ENCODE measurements at places on chromosomes 13 and 19.

GRCh38 chr13:46864941-46865340 lies 31.9 kb downstream of the HTR2A start:
- no peak for DNase-seq

DNA sequence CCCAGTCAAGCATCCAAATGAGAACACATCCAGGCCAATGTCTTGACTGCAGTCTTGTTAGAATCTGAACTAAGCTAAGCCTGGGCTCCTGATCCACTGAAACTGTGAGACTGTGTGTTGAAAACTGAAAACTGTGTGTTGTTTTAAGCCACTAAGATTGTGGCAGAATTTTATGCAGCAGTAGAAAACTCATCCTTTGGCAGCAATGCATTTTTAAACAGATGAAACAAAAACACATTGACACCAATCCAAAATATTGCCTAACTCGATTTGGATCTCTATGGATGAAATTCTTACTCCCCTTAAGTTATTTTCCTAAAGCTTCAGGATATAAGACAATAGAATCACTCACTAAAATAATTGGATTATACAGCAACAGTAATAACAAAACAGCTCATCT lies 202.3 kb upstream of the KLF12 start:
- peak; percentile 4 for DNase-seq

- no peak for DNase-seq
Observed at GRCh38 chr19:41096353-41096752, 8.1 kb downstream of the CYP2A13 start.

GRCh38 chr13:93951951-93952350 lies 527.5 kb downstream of the DCT start:
- no peak for DNase-seq

DNA sequence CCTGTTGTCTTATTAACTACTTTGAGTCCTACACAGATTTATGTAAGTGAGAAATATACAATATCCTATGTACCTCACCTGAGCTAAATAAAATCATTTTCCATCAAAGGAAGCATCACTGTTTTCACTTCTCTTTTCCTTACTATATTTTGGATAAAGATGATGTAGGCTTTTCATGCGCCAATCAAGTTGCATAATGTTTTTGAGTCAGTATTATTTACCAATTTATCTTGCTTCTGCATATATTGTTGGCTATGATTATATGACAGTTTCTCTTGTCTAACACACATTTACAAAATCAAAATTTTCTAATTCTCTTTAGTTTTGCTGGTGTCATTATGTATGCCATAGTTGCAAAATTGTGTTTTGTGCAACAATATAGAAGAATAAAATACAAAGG lies 67.9 kb upstream of the FRY start:
- DNase-seq, result no peak

- peak; percentile 93 for DNase-seq
Observed at GRCh38 chr19:11089254-11090013, at the start of gene LDLR. LDLR (plus strand) TSS chr19:11089463; CDS start chr19:11089549, 86 bp downstream.

DNA sequence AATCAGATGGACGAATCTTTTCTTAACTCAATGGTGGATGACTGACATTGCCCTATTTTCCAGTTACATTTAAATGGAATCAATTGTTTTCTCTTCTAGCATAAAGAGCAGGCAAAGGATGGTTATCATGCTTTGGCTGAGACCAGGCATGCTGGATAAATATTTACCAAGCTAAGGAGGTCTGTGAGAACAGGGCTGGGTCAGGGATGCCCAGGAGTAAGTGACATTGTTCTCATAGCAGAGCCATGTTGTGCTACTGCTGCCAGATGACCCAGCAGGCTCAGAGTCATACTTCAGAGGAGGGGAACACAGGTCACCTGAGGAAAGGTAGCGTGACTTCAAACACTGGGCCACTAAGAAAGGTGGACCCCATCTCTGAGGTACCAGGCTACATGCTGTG lies 116.0 kb upstream of the RNF113B start:
- no peak for DNase-seq

GRCh38 chr19:12821761-12822160 lies 12.6 kb downstream of the RTBDN start:
- DNase-seq, result no peak

DNA sequence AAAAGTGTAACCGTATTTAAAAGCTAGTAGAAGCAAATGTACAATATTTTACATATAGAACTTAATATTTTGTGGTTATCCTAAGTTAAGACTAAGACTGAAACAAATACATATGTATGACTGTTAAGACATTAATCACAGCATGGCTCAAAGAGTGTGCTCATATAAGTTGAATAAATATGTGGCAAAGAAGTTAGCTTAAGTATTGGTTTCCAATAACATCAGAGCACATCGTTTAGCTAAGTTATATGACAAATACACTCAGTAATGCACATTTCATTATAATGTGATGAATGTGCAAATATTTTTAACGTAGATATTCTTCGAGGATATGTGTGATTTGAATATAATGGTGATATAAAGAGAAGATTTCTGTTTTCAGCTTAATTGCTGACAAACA lies 253.8 kb downstream of the SLITRK5 start:
- DNase-seq, result no peak

DNA sequence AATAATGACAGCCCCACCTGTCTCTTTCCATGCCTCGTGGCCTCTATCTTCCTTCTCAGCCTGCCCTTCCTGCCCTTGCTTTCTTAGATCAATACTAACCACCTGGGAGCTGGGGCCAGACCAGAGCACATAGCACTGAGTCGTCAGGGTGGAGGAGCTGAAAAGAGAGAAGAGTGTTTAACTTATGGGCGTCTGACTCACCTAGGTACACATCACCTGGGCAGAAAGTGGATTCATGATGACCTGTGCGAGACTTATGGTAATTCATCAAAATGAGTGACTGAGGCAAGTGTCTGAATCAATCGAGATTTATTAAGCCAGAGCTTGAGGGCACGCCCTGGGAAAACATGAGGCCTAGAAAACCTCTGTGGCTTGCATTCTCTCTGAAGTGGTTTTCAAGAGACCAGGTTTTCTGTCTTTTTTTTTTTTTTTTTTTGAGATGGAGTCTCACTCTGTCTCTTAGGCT lies 19.2 kb downstream of the CEACAM6 start:
- DNase-seq, result no peak

GRCh38 chr19:277131-277530 lies 14.1 kb downstream of the PLPP2 start:
- no peak for DNase-seq

- peak; percentile 20 for DNase-seq
Observed at GRCh38 chr13:73335210-73335609, 276.4 kb downstream of the KLF5 start.

- DNase-seq, result no peak
Observed at GRCh38 chr13:71632721-71633120, 234.3 kb downstream of the DACH1 start.

GRCh38 chr13:93730780-93731179 lies 504.2 kb downstream of the GPC6 start:
- no peak for DNase-seq

DNA sequence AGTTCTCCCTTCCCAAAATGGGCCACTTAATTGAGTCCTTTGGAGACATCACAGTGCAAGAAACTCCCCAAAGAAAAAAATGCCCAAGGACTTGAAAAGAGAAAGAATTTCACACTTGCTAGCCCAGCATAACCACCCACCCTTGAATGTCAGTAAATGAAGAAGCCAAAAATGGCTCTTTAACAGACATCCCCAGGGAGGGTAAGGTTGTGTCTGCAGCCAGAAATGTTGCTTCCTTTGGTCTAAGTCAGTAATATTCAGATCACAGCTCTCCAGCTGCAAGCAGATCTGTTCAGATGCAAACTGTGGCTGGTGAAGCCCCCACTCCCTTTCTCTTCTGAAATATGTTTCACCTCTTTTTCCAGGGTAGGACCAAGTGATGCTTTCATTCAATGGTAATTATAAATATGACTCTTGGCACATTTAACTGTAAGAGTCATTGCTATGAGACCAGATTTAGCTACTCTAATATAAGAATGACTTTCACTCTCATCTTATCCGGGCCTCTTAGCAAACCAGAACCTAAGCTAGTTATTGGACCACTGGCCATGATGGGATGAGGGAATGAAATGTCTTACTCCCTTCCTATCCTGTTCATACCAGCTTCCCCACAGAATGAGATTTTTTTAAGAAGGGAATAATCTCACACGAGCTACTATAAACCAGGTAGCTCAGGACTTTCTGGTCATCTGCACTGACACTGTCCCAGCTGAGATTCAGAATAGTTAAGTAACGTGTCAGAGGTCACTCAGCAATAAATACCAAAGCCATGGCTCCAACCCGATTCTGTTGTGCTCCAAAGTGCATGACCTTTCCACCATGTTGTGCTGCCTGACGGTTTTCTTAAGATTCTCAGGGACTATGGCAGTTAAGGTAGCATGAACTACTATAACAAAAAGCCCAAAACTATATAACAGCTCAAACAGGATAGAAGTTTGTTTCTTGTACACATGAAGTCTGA lies 234.1 kb downstream of the FOXO1 start:
- DNase-seq, result no peak

GRCh38 chr19:45952686-45953505 lies 20.8 kb downstream of the NOVA2 start:
- peak; percentile 75 for DNase-seq

- no peak for DNase-seq
Observed at GRCh38 chr13:27257233-27257568, 5.8 kb downstream of the RPL21 start.

GRCh38 chr19:6352381-6353165 lies 8.8 kb upstream of the CLPP start:
- DNase-seq, result no peak

- DNase-seq, result peak; percentile 91
Observed at GRCh38 chr13:20174656-20175405, 14.0 kb upstream of the GJA3 start.

DNA sequence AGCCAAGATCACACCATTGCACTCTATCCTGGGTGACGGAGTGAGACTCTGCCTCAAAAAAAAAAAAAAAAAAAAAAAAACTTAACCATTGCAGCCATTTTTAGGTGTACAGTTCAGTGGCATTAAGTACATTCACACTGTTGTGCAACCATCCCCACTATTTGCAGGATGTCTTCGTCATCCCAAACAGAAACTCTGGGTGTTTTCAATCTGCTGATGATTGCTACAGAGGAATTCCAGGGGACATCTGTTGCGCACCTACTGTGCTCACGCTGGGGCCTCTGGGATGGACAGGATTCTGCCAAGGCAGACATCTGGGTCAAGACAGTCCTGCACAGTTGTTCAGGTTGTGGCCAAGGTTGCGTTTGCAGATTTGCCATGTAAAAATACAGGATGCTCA lies 2.4 kb upstream of the APOC4 start:
- DNase-seq, result no peak

- DNase-seq, result no peak
Observed at GRCh38 chr13:62684359-62684758, 1268.7 kb upstream of the PCDH20 start.
